ENCODE measurements at places on chromosomes 7 and 10.
A peak's percentile ranks its signal among the peaks of the same experiment; 100 is the strongest.

- peak; percentile 43 for DNase-seq
Measured at GRCh38 chr10:110872145-110872983, 636 bp downstream of the PDCD4 start.

DNA sequence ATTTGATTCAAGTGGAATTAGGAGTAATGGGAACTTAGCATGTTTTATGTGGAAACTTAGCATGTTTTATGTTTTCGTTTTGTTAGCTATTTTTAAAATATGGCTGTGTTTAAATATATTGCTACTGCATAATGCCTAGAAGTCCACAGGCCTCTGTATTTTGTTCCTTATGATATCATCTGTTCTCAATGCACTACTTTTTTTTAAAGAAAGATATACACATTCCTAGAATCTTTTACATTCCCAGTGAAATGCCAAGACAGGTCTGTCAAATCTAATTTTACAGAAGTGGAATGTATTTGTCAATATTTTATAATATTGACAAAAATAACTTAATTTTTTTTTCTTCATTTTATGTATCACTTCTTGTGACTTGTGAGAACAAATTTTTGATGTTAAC lies 51.6 kb downstream of the ST7 start:
- DNase-seq: no peak

- no peak for DNase-seq
Measured at GRCh38 chr7:20201380-20201779, 15.8 kb downstream of the MACC1 start.

- no peak for DNase-seq
Measured at GRCh38 chr7:51949726-51950644, 633.4 kb upstream of the COBL start.

DNA sequence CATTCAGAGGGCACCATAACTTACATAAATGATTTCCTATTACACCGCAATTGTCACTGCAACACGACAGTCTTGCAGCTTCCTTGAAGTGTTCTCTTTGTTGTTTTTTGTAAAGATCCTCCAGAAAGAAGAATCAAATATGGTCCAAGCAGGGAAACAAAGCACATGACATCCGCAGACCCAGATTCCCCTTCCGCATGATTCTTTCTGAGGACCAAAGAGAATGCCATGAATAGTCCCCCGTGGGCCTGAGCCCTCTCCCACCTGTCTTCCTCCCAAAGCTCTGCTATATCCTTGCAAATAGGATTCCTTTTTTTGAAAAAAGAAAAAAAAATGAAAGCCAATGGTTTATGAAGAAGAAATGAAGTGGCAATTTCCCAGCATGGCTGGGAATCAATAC lies 10.8 kb downstream of the PLXNA4 start:
- no peak for DNase-seq

- no peak for DNase-seq
Measured at GRCh38 chr10:92735938-92736337, 46.2 kb downstream of the HHEX start.

GRCh38 chr7:84677117-84677732 lies 482.6 kb upstream of the SEMA3A start:
- no peak for DNase-seq

DNA sequence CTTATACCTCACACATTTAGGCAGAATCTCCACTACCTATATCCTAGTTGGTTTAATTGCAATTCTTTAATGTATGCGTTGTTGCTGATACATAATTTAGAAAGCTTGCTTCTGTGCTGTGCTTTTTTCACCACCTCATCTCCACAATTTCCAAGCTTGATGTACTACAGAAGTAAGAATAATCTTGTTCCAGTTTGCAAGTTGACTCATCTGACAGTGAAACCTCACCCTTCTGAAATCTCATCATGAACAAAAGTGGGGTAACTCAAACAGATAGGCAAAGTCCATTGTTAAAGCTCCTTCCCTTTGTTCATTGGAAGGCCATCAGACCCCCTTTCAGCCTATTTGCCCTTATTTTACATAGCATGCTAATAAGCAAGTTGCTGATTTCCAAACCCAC lies 13.6 kb downstream of the EIF4EBP2 start:
- DNase-seq: no peak

DNA sequence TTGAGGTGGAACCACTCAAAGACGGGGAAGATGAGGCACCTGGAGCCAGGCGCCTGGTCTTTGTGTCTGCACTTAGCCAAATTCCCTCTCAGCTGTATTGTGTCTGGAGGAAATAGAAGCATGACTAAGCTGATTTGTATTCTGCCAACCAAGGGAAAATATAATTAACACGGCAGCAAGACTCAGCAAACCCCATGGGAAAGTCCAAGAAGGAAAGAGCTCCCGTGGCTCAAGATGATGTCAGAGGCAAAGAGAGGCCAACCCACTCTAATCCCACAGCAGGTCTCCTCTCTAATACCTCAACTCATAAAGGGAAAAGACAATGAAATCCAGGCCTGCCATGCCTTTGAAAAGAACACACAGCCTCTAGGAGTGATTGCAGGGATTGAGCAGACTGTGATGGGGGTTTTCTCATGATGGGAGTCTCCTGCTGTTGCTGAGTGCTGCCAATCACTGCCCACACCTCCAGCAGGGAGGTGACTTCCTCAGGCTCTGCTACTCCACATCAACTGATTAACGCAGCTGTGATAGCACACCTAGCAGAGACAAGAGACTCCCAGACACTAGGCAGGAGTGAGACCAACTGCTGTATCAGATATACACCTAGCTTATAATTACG lies 255.5 kb upstream of the C7orf33 start:
- no peak for DNase-seq
